CD4-positive, alpha-beta T cell treated with Interleukin-6 for 4 hours (primary cell): ENCODE measurements at places on chromosomes 16 and 17.

DNA sequence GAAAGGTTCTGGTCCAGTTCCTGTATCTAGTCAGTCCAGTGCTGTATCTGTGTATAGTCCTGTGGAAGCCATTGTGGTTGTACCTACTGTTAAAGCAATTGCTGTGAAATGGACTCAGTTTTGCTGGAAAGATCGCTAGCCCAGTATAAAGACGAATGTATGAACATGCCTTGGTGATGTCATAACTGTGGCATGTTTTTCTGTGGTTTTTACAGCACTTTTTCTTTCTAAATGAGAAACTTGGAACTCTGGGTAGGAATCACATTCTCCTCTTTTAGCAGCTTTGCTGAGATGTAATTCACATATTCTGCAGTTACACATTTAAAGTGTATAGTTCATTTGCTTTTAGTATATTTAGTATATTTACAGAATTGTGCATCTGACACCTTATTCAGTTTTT, 58.1 kb downstream of the MAP2K4 start:
- no peak for DNase-seq

DNA sequence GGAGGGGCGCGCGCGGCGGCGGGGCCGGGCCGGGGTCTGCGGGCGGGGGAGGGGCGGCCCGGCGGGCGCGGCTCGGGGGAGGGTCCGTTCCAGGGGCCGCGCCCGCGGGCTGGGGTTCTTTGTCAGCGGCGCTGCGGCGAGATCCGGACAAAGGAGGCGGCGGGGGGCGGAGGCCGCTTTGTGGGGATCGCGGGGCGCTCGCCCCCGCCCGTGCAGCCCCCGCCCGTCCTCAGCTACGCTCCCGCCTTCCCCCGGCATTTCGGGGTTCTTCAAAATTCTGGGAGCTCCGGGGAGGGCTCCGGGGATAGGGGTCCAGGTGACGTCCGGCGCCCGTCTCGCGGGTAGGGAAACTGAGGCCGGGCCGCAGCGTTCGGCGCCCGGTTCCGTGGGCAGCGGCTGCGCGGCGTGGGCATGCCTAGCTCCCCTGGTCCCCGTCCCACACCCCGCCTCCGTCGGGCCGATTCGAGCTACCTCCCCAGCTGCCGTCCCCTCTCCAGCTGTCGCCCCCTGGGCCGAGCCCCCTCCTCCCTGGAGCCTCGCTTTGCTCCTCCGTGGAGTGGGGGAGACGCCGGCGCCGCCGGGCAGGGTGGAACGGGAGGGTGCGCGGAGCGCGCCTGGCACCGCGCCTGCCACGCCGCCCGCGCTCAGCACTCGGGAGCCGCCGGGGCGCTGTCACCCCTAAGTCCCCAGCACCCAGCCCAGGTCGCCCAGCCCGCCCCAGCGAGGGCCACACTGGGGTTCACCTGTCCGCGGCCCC, 546 bp downstream of the SNN start:
- peak; percentile 55 for DNase-seq

DNA sequence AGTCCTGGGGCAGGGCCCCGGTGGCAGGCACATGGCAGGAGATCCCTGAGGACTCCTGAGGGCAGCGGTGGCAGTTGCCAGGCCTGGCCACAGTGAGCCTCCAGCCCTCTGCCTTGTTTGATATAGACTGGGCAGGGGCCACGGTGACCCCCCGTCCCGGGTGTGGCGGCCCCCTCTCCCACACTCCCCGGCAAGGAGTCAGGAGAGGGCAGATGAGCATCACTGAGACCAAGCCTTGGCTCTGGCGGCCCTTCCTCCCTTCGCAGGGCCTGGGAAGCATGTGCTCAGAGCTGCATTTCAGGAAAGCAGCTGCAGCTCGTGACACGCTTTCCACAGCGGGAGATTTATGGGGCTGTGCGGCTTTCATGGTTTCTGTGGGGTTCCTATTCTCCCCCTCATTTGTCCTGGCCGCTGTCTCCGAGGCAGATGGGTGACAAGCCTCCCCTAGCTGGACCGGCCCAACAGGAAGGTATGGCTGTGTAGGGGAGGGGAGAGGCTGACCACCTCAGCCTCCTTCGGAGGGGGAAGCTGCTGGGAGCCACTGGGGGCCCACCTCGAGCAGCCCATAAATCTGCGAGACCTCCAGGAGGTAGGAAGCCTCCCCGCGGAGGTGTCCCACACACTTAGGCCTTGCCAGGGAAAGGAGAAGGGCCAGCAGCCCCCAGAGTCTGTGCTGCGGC, 211.4 kb downstream of the NTN1 start:
- DNase-seq = no peak

DNA sequence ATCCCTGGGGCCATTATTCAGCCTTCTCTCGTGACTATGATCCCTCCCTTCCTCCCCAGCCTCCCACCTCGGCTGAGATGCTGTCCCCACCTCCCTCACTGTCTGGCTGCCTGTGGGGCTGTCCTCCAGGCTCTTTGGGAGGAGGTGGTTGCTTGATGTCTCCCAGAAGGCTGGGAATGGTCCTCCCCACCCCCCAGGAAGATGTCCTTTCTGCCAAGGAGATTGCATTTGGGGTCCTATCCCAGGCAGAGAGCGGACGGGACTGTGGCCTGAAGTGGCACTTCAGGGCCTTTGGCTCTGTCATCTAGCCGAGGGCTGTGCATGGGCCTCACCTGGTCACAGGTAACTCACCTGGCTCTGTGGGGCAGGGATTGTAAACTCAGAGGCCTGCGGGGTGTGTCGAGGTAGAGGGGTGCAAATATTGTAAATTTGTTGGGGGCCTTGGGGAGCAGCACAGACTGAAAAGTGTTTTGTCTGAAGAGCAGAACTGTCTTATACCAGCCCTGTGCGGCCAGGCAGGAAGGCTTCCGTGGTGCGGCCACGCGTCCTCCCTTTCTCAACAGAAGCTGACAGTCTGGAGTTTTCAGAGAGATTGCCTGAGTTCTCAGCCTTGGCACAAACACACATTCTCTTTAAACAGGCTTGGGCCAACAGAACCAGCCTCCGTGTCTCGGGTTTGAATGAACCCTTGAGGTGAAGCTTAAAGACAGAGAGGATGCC, 177.9 kb downstream of the SEC14L1 start:
- DNase-seq = no peak

GRCh38 chr16:75787440-75787839, 61.1 kb upstream of the CPHXL start:
- no peak for DNase-seq

DNA sequence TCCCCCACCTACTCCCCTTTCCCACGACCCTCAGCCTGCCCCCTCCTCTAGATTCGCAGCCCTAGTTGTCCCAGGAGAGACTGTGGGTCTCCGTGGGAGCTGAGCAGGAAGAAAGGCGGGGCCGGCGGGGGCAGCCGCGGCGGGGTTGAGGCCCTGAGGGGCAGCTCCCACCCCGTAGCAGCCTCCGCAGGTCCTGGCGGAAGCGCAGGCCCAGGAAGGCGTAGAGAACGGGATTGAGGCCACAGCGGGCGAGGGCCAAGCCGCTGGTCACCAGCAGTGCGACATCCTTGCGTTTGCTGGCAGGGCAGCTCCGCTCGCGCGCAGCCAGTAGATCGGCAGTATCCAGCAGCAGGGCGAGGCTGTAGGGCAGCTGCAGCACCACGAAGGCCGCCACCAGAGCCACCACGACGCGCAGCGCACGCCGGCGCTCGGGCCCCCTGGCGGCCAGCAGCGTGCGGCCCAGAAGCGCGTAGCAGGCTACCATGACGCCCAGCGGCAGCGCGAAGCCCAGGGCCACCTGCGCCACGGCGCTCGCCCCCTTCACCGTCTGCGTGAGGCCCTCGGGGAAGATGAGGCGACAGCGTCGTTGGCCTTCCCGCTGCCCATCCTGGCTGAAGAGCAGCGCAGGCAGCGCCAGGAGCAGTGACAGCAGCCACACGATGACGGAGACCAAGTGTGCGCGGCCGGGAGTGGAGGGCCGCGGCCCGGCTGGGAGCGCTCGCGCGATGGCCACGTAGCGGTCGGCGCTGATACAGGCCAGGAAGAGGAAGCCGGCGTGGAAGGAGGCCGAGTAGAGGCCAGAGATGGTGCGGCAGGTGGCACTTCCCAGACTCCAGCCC, 1.9 kb downstream of the CCR10 start:
- DNase-seq = peak; percentile 79

- no peak for DNase-seq
Observed at GRCh38 chr17:82956726-82957468, 117.1 kb upstream of the ZNF750 start.

GRCh38 chr17:381941-382643, 29.5 kb upstream of the RPH3AL start:
- DNase-seq = no peak

DNA sequence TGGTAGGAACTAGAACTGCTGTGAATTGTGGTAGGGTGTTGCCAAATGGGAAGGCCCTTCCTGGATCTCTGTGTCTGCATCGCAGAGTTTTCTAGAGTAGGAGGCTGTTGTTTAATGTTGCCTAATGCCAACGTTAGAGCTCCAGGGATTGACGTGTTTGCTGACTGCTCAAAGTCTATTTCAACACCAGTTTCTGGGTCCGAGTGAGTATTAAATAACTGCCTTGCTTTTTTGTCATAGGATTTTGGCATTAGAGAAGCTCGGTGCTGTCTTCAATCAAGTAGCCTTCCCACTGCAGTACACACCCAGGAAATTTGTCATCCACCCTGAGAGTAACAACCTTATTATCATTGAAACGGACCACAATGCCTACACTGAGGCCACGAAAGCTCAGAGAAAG, 40.0 kb downstream of the SF3B3 start:
- DNase-seq = no peak

DNA sequence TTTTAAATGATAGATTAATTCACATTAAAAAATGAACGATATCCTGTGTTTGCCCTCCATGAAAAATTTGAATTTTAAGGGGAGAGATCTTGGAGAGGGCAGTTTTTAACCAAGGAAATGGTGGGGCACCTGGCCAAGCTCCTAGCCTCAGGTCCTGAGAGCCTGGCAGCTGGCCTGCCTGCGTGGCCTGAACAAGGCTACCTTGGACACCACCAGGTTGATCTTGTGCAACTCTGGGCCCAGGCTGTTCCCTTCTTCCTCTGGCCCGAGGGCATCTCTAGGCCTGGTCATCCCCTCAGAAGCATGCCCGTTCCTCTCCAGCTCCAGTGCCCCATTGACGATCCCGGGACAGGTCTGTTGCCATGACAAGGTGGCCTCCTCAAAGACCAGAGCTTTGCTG, 33.4 kb upstream of the LONP2 start:
- no peak for DNase-seq

- DNase-seq = peak; percentile 45
Observed at GRCh38 chr16:67246081-67246755, 1.1 kb downstream of the FHOD1 start.

- no peak for DNase-seq
Observed at GRCh38 chr16:50365791-50366575, 2.8 kb downstream of the BRD7 start.

DNA sequence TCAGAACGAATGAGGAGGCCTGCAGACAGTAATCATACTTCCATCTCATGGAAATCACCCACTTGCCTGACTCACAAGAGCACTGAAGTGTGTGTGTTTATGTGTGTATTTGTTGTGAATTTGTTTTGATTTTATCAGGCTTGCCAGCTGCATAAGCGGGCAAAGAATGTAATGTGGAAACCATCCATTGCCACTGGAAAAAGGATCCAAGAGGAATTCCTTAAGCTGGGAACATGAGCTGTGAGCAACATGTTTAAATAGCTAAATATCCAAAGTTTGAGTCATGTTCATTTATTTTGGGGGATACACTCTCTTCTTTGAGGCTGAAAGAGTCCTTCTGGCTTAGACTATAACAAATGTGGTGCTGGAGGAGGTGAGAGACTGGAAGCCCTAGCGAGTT, 198.4 kb upstream of the TBX2 start:
- no peak for DNase-seq

GRCh38 chr17:32192379-32192778, 50.1 kb downstream of the RHOT1 start:
- DNase-seq = no peak

DNA sequence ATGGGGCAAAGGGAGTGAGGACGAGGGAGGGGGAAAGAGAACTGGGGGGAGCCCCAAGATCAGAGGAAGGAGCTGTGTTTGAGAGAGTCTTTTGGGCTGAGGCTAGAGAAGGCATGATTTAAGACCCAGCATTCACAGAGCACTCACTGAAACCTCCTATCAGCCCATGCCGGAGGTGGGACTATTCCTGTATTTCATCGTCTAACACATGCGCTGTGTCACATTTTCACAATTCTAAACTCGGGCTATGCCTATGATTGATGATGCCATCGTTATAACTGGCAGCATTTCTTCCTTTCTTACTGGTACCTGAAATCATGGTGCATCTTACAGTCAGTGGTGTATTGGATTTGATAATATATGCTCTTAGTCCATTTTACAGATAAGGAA, 3.5 kb downstream of the FAM171A2 start:
- no peak for DNase-seq

DNA sequence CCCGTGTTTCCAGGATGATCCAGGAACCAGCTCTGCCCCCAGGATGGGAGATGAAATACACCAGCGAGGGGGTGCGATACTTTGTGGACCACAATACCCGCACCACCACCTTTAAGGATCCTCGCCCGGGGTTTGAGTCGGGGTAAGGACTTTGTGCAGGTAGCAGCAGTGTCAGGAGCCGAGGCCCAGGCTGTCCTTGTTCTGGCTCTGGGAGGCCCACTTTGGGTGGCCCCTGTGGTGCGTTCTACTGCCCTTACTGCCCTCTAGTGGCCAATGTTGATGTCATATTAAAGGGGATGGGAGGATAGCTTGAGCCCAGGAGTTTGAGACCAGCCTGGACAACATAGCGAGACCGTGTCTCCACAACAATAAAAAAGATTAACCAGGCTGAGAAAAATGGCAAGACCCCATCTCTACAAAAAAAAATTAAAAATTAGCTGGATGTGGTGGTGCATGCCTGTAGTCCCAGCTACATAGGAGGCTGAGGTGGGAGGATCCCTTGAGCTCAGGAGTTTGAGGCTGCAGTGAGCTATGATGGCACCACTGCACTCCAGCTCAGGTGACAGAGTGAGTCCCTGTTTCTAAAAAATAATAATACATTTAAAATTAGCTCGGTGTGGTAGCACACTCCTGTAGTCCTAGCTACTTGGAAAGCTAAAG, 20.9 kb upstream of the CLEC18A start:
- peak; percentile 53 for DNase-seq

DNA sequence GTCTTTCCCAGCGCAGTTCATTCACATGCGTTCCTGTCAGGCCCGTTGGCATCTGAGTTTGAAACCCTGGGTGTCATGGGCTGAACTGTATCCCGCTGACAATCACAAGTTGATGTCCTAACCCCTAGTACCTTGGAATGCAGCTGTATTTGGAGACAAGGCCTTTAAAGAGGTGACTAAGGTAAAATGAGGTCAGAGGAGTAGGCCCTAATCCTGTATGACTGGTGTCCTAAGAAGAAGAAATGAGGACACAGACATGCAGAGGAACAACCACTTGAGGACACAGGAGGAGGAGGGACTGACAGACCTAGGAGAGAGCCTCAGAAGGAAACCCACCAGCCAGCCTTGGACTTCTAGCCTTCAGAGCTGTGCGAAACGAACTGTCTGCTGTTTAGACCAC, 33.1 kb downstream of the TRPV2 start:
- DNase-seq = no peak

GRCh38 chr17:79388556-79389295, 222.1 kb downstream of the RBFOX3 start:
- DNase-seq = no peak

- no peak for DNase-seq
Observed at GRCh38 chr17:61689610-61690180, 98.7 kb upstream of the NACA2 start.
